ENCODE measurements at places on chromosomes 6 and 20. TPM values are rescaled to one million over a fixed set of nuclear protein-coding genes. Genes with fewer than 3 reads are reported as not detected.
A peak's percentile ranks its signal among the peaks of the same experiment; 100 is the strongest.

OR2H2 gene
- not detected for total RNA-seq

PKIB gene
- total RNA-seq: not detected

- DNase-seq: no peak
- peaks cover 2% of the 10 kb centered on the region for H3K36me3 ChIP-seq
- H3K27ac ChIP-seq: peak overlapping the region; percentile 53
- H3K4me3 ChIP-seq: peak overlapping the region; percentile 67
- H3K27me3 ChIP-seq: no peaks in the 10 kb centered on the region
- H3K4me1 ChIP-seq: peaks cover 16% of the 10 kb centered on the region
Measured at GRCh38 chr6:130215526-130215925, 7.2 kb downstream of the SAMD3 start.

- no peak overlapping the region for H3K27ac ChIP-seq
- H3K36me3 ChIP-seq: no peaks in the 10 kb centered on the region
- no peaks in the 10 kb centered on the region for H3K4me1 ChIP-seq
- no peak overlapping the region for H3K4me3 ChIP-seq
- DNase-seq: no peak
Measured at GRCh38 chr20:24364482-24364881, 104.9 kb upstream of the SYNDIG1 start.

DNA sequence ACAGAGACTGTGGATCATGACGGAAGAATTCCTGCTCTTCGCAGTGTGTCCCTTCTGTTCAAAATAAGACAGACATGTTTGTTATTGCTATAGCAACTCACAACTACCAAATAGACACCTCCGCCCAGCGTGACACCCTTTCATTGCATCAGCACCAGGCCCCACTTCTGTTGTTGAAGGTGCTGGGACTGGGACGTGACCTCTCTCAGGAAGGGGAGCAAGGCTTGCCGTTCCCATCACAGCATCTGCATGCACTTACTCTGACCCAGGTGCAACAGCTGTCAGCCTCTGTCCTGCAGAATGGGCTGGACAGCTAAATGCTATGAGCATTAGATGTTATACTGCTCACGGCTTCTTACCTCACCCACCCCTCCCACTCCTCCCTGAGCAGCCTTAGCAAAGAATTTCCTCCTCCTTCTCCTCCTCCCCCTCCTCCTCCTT lies 94.1 kb downstream of the DACT2 start:
- no peak overlapping the region for H3K27ac ChIP-seq
- peaks cover 47% of the 10 kb centered on the region for H3K27me3 ChIP-seq
- no peak overlapping the region for H3K4me3 ChIP-seq
- H3K4me1 ChIP-seq: peaks cover 5% of the 10 kb centered on the region
- H3K36me3 ChIP-seq: no peaks in the 10 kb centered on the region

- H3K4me1 ChIP-seq: peaks cover 13% of the 10 kb centered on the region
- H3K36me3 ChIP-seq: no peaks in the 10 kb centered on the region
- no peaks in the 10 kb centered on the region for H3K27me3 ChIP-seq
- no peak for DNase-seq
Measured at GRCh38 chr20:53617791-53618489, 24.3 kb upstream of the ZNF217 start.

DNA sequence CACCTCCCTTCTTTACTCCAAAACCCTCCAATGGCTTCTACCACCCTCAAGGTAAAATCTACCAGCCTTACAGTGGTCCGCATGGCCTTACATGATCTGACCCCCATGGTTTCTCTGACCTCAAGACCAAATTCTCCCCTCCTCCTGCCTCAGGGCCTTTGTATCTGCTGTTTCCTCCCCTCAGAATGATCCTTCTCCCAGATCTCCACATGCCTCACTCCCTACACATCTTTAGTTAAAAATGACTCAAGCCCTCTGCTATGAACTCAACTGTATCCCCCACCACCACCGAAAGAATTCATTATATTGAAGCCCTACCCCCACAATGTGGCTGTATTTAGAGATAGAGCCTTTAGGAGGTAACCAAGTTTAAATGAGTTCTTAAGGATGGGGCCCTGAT lies 4.1 kb downstream of the SLC23A2 start:
- DNase-seq: no peak
- no peaks in the 10 kb centered on the region for H3K27me3 ChIP-seq
- H3K27ac ChIP-seq: no peak overlapping the region
- H3K4me1 ChIP-seq: peaks cover 41% of the 10 kb centered on the region
- H3K36me3 ChIP-seq: no peaks in the 10 kb centered on the region

- no peaks in the 10 kb centered on the region for H3K36me3 ChIP-seq
- no peak overlapping the region for H3K27ac ChIP-seq
- no peak for DNase-seq
- H3K4me3 ChIP-seq: no peak overlapping the region
Measured at GRCh38 chr20:1490643-1491195, 501 bp downstream of the SIRPB2 start.

DNA sequence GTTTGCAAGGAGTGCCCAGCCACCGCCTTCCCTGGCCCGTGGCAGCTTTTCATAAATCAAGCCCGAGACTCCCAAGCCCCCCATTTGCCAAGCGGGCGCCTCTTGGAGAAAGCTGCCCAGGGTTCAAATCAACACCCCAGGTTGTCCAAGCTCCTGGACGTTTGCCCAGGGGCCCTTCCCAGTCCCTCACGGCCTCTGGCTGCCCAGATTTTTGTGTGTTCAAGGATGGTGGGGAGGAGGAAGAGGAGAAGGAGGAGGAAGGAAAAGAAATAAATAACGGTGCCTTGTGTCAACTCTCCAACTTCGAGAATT lies 20.6 kb upstream of the NFATC2 start:
- H3K4me3 ChIP-seq: peak overlapping the region; percentile 88
- DNase-seq: no peak
- H3K4me1 ChIP-seq: peaks cover 12% of the 10 kb centered on the region
- H3K36me3 ChIP-seq: peaks cover 2% of the 10 kb centered on the region
- H3K27me3 ChIP-seq: peaks cover 40% of the 10 kb centered on the region

DNA sequence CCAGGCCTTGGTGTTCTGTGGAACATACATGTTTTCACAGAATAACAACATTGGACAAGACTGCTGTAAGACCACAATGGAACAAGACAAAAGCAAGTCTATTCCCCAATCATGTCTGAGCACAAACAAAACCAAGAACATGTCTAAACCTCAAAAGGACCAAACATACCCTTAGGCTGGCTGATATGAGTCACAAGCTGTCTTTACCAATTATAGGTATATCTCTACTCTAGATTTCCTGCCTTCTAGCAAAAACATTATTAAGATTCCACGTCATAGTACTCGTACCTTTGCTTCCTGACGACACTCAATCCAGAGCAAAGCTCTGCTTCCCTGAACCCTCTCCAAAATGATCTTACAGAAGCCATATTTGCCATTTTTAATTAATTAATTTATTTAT lies 15.4 kb upstream of the L3MBTL1 start:
- H3K27me3 ChIP-seq: peaks cover 14% of the 10 kb centered on the region
- DNase-seq: no peak
- no peaks in the 10 kb centered on the region for H3K36me3 ChIP-seq
- H3K4me1 ChIP-seq: no peaks in the 10 kb centered on the region
- no peak overlapping the region for H3K4me3 ChIP-seq
